ENCODE measurements at places on chromosomes 11 and 22.

DNA sequence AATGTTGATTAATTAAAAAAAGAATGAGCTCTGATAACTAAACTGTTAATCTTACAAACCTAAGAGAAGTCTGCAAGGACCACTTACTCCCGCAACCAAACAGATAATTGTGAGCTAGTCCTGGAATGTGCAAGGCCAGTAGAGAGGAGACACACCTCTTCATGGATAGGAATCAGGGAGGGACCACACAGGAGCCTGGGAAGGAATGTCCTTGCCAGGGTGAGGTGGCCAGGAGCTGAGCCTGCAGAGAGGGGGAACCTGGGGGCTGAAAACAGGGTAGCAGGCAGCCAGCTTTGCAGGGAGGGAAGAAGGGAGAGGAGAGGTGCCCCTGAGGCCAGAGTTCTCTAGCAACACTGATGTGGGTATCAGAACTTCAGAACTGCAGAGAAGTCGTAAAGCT lies 9.4 kb upstream of the NLRP10 start:
- no peak for DNase-seq

- no peak for DNase-seq
Observed at GRCh38 chr22:20808844-20809243, 34.9 kb downstream of the SERPIND1 start.

GRCh38 chr22:22929381-22930221 lies 42.0 kb downstream of the IGLL5 start:
- DNase-seq: no peak

- no peak for DNase-seq
Observed at GRCh38 chr11:15828215-15828853, 528.0 kb downstream of the SOX6 start.

DNA sequence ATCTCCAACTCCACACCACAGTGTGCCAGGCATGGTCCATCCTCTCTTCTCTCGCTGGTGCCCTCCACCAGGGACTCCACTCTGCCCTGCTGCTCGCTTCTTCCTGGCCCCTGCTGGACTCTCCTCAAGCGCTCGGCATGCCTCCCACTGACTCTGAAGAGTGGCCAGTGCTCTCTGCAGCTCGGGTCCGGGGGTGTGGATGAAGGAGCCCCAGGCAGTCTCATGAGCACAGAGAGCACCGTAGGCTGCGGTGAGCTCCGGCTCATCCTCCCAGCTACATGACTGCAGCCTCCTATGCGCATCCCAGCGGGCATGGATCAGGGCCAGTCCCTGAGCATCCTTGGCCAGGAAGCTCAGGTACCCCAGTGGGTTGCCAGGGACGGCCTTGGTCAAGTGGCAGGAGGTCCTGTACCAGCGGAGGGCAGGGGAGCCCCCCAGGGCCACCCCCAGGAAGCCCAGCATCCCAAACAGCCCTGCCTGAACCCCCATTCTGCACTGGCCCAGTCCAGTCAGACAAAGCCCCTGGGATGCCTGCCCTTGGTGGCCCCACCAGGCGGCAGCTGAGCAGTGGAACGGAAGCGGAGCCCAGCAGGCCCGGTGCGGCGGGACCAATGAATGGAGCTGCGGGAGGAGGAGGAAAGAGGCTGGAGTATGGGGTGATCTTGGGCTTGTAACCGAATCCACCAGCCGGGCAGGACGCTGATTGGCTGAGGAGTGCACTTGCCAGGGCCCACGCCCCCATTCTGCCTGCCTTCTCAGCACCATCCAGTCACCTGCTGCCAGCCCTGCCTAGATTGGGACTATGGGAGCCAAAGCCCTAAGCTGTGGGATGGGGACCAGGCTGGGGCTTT lies at the start of gene PLA2G3:
TSS of gene PLA2G3 (minus strand) at position 643 of the 851 bp plus-strand sequence. CDS start at position 489, 154 bp downstream.
- no peak for DNase-seq

DNA sequence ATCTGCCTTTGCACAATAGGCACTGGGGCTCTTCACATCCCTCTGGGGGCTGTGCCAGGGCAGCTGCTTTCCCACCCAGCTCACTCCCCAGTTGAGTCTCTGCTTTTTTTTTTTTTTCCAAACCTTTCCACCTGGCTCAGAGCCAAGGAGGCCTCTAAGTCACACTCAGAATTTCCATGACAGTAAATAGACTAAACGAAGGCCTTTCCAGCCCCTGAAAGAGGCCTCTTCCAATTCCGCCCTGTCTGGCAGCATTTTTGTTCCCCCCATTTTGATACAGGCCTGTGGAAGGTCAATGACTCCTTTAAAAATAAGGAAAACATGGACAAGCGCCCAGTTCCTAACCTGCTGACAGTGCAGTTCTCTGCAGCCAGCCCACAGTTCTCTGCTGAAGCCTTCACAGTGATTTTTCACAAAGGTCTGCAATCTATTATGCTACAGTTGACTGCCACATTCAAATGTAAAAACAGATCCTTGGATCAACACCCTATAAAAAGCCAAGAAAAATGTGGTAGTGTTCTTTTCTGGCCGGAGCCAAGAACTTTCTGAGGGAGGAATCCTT lies 107.5 kb upstream of the SESN3 start:
- no peak for DNase-seq

GRCh38 chr11:87878373-87878825 lies 296.8 kb downstream of the RAB38 start:
- DNase-seq: no peak

- no peak for DNase-seq
Observed at GRCh38 chr22:50610041-50610451, 9.5 kb downstream of the MAPK8IP2 start.

- no peak for DNase-seq
Observed at GRCh38 chr11:87583931-87584330, 546.2 kb downstream of the TMEM135 start.

- no peak for DNase-seq
Observed at GRCh38 chr11:105137286-105137685, 2.3 kb downstream of the CARD18 start.

- peak; percentile 0 for DNase-seq
Observed at GRCh38 chr11:102940714-102941588, 14.6 kb downstream of the MMP13 start.

- DNase-seq: no peak
Observed at GRCh38 chr11:43734256-43734655, 53.7 kb downstream of the HSD17B12 start.

DNA sequence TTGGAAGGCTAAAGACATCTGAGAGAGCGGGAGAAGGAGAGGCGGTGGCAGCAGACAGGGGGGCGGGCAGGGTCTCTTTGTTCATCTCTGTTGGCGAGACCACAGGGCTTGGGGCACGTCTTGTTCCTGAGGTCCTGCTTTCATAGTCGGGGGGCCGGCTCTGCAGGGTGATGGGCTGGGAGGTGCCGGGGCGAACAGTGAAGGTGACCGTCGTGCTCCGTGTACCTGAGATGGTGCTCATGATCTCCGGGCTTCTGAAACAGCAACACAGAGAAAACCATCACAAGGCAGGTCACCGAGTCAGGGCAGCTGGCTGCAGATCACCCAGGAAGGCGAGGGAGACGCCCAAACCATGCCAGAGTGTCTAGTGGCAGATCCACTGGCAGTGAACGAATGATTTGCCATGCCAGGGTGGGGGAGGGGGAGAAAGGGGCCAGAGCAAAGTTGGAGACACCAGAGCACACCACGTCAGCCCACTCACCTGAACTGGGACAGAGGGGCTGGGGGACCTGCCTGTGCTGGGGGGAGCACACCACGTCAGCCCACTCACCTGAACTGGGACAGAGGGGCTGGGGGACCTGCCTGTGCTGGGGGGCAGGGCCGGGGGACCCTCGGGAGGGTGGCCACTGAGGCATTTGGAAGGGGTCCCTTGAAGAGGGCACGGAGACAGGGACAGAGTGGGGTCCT lies 75.0 kb downstream of the CTTN start:
- no peak for DNase-seq

DNA sequence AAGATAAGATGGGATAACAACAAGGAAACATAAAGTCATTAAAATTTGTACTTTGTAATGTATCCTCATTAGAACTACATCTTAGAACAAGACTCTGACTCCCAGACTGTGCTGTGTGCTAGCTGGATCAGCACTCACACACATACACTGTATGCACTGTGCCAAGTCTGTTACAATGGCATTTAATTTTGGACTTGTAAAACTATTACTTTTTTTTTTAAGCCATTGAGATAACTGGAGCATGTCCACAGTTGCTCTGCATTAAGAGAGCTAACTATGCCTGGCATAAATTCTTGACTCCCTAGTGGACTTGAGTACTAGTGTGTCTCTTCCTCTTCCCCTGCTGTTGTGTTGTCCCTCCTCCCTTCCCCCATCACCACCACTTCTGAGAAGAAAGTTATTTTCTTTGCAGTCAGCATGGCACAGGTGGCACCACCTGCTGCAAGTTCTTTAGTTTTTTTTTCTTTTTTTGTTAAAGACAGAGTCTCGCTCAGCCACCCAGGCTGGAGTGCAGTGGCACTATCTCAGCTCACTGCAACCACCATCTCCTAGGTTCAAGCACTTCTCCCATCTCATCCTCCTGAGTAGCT lies 268.6 kb downstream of the TMEM135 start:
- no peak for DNase-seq

DNA sequence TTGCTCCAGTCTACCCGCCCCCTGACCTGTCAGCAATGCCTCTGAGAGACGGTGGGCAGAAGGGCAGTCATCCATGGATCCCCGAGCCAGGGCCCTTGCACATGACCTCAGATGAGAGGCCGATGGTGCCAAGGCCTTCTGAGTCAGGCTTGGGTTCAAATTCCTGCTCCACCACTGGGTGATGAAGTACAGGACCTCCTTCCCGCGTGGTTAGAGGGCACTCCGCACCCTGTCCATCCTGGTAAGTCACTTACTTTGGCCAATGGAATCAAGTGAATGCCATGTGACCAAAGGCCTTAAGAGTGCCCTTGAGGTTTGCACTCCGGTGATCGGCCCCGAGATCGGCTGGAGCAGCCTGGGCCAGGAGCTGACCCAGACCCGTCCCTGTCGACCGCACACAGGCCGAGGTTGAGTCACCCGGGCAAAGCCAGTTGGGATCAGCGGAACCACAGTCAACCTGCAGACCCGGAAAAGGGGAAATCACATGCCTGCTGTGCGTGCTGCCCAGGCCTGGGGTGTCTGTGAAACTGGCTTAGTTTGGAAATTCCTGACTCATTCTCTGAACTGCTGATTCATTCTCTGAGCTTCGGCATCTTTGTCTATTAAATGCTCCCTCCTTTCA lies 48.9 kb downstream of the RTL6 start:
- DNase-seq: no peak

DNA sequence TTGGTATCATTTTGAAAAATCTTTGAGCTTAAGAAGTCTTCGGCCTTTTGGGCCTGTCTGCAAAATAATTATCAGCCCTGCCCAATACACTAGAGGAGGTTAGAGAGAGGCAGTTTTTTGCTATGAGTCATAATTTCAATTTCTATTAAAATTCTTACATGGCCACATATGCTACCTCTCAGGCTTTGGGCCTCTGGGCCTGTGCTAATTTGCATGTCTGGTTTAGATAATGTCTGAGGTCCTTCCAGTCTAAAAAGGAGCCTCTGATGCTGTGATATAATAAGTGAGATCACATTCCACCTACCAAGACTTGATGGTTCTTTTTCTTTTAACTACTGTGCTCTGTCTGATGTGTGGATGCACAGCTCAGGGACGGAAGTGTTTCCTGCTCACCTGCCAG lies 70.8 kb downstream of the KCNJ1 start:
- DNase-seq: no peak

GRCh38 chr11:134906356-134906955 lies 494.4 kb upstream of the B3GAT1 start:
- no peak for DNase-seq

DNA sequence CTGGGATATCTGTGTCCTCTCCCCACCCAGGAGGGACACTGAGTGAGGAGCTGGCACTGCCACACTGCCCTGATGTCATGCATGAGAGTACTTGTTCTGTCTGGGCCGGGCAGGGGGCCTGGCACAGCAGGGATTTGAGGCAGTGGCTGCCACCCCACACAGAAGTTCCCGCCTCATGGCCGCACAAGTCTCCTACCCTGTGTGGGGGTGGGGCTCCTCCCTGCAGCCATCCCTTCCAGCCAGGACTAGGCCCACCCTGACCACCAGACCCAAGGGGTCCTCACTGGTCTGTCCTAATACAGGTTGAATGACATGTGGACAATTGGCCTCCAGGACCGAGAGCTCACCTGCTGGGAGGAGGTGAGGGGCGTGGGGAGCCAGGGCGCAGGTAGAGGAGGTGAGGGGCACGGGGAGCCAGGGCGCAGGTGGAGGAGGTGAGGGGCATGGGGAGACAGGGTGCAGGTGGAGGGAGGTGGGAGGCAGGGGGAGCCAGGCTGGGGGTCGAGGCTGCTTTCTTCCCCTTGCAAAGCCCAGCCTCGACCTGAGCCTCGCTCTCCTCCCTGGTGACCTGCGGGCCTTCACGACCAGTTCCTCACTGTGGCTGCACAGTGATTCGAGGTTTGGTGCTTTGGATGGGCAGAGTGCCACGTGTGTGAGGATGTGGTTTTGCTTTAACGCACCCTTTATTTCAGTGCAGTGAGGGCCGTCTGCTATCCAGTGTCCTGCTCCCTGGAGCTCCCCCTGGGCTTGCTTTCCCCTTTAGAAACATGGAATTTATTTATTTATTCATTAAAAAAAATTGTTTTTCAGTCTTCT lies 7.4 kb downstream of the LZTR1 start:
- DNase-seq: no peak

DNA sequence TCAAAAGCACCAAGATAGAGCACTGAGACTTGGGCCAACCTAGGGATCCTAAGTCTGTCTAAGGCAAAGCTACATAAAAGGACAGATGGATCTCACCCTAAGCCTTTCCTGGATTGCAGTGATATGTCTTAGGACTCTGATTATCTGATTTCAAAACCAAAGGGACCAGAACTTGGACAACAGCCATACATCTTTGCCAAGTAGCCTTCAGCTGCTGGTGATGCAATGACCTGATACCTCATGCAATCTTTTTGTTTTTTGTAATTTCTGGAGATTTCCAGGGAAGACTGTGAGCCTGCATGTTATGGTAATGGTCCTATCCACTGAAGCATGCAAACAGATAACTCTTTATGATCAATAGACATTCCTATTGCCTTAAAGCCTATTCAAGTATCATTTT lies 230.4 kb upstream of the MTNR1B start:
- DNase-seq: no peak

DNA sequence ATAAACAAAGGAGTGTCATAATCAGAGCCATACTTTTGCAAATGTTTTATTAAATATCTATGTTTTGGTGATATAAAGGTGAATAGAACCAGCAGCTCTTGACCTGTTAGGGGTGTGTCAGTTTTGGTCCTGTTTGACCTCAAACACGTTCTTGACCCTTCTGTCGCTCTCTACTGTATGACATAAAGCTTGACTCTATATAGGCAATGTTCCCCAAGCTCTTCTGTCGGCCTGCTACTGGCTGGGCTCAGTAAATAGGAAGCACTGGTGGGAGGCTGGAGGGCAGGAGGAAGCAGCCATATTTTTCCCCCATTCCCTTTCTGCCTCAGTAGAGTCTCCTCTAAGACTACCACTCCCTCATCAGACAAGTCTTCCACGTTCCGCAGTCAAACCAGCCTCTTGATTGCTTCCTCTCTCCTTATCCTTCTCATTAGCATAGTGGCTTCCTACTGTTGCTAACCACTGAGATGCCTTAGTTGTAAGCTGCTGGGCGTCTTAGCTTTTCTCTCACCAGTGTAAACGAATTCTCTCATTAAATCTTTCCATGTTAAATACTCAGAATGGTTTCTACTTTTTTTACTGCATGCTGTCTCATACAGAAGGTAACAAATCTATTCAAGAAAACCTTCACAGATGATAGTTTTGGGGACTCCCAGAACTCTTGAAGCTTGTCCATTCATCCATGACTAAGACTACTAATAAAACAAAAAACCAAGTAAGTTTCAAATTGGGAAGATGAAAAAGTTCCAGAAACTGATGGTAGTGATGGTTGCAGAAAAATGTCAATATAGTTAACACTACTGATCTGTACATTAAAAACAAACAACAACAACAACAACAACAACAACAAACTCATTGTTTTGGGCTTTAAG lies 3.3 kb downstream of the NPAT start:
- no peak for DNase-seq

GRCh38 chr11:102833731-102834130 lies 9.7 kb downstream of the MMP3 start:
- no peak for DNase-seq
